ENCODE measurements at places on chromosomes 6 and 20.
A peak's percentile ranks its signal among the peaks of the same experiment; 100 is the strongest.

GRCh38 chr6:96466147-96466863, 55.3 kb upstream of the UFL1 start:
- no peak for DNase-seq

DNA sequence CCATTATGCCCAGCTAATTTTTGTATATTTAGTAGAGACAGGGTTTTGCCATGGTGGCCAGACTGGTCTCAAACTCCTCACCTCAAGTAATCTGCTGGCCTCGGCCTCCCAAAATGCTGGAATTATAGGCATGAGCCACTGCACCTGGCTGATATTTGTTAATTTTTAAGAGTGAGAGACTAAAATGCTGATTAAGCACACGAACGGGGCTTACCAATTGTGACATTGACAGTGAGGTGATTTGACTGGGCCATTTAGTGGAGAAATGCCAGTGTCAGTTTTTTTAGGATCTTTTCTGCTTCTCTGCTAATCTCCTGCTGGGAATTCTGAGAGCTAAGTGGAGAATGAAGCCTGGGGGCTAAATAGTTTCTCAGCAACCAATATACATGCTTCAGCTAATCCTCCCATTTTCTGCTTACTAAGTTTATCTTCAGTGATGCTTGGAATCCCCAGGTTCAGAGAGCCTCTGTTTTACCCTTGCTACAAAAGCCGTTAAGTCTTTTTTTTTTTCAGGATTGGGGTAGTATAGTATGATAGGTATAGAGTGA, 9.8 kb upstream of the DEFB123 start:
- DNase-seq = no peak

DNA sequence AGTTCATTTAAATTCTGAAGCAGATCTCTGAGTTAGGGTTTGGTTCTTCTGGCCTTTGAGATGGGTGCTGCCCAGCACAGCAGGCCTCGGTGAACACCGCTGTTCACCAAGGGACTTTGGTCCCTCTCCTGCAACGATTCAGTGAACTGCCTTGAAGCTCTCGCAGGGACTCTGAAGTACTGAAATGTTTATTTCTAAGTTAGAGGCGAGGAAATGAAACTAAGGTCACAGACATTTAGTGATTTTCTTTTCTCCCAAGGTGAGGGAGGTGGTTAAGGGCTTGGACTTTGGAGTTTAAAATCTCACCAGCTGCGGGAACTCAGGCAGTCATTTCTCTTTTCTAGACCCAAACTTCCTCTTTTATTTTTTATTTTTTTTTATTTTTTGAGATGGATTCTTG, 26.2 kb downstream of the E2F3 start:
- no peak for DNase-seq

GRCh38 chr6:132830334-132830751, 16.0 kb downstream of the RPS12 start:
- DNase-seq = no peak

DNA sequence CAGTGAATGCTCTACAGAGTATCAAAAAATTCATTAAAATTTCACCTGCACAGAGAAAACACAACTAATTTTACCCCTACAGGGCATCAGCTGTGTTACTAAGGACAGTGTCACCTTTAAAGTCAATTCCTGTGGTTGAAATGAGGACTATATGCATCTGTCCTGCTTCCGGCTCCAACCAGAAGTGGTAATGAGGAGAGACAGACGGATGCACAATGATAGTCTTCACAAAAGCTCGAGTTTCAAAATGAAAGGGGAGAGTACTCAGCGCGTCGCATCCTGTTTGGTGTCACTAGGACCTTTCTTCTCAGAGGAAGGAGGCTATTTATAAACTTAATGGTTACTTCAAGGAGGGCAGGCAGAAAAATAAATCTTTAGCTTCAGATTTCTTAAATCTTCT, 86.5 kb downstream of the LYRM4 start:
- peak; percentile 61 for DNase-seq
